DND-41 (cell line): ENCODE measurements at places on chromosomes 11 and 22.

GRCh38 chr11:12209096-12209495 lies 98.7 kb downstream of the MICAL2 start:
- H3K27ac ChIP-seq, result no peak overlapping the region
- H3K36me3 ChIP-seq, result no peaks in the 10 kb centered on the region
- no peak overlapping the region for H3K4me3 ChIP-seq
- no peak for DNase-seq

- H3K36me3 ChIP-seq, result no peaks in the 10 kb centered on the region
- no peak overlapping the region for H3K27ac ChIP-seq
- H3K27me3 ChIP-seq, result peaks cover 2% of the 10 kb centered on the region
Measured at GRCh38 chr22:27215871-27216270, 558.5 kb downstream of the MIAT start.

- no peak overlapping the region for H3K27ac ChIP-seq
- no peak overlapping the region for H3K4me3 ChIP-seq
- DNase-seq, result no peak
Measured at GRCh38 chr11:19895776-19896175, 183.1 kb downstream of the NAV2 start.

DNA sequence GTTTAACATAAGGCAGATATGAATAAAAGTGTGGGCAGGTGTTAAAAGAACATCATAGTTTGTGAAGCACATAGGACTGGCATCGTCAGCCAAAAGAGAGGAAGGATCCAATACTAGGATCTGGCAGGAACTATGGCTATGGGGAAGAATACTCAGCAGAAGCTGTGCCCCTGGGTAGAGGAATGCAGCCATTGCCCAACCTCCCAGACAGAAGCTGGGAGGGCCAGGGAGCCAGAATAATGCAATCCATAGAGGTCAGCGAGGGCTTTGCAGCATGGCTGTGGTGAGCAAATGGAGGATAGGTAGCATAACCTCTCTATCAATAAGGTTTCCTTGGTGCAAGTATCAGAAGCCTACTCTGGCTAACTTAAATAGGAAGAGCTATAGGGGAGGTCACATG lies 11.7 kb upstream of the CSTF3 start:
- no peak overlapping the region for H3K27ac ChIP-seq
- H3K4me1 ChIP-seq, result no peaks in the 10 kb centered on the region
- no peaks in the 10 kb centered on the region for H3K36me3 ChIP-seq
- H3K27me3 ChIP-seq, result no peaks in the 10 kb centered on the region
- no peak for DNase-seq

GRCh38 chr11:115929618-115930129 lies 425.5 kb upstream of the CADM1 start:
- H3K27me3 ChIP-seq, result no peaks in the 10 kb centered on the region
- no peaks in the 10 kb centered on the region for H3K4me1 ChIP-seq
- DNase-seq, result no peak
- no peak overlapping the region for H3K27ac ChIP-seq

- no peak overlapping the region for H3K27ac ChIP-seq
- H3K4me1 ChIP-seq, result peaks cover 20% of the 10 kb centered on the region; the same call in 1 of the 2 replicates
- no peak overlapping the region for H3K4me3 ChIP-seq
- no peaks in the 10 kb centered on the region for H3K27me3 ChIP-seq
- DNase-seq, result no peak
- H3K36me3 ChIP-seq, result peaks cover 34% of the 10 kb centered on the region
Measured at GRCh38 chr11:73972187-73972586, 10.5 kb downstream of the UCP2 start.
